Temporal lobe (tissue), 4 donors: ENCODE measurements at places on chromosomes 7 and 10. TPM values are rescaled to one million over a fixed set of nuclear protein-coding genes. Genes with fewer than 3 reads are reported as not detected.

CPED1 gene
- total RNA-seq: 2.2 TPM

GRID2IP gene
- total RNA-seq: 0.74 TPM

CTAGE4 gene
- total RNA-seq: 0.25 TPM

PCLO gene
- 66.4 TPM for total RNA-seq

MKI67 gene
- 4.2 TPM for total RNA-seq

ZNRF2 gene
- total RNA-seq: 46.7 TPM

HOXA6 gene
- not detected for total RNA-seq

ITPRID1 gene
- 1.5 TPM for total RNA-seq

MPP7 gene
- total RNA-seq: 1.2 TPM

PON1 gene
- total RNA-seq: not detected

HOXA10 gene
- total RNA-seq: not detected

TUBB8 gene
- not detected for total RNA-seq

ZNF467 gene
- 1.2 TPM for total RNA-seq

CPN1 gene
- total RNA-seq: not detected

ZNF488 gene
- total RNA-seq: 2.0 TPM

ACHE gene
- 16.7 TPM for total RNA-seq

DCLRE1A gene
- 12.5 TPM for total RNA-seq

HYAL4 gene
- not detected for total RNA-seq

CPA4 gene
- not detected for total RNA-seq

CPA5 gene
- total RNA-seq: not detected

SUMF2 gene
- 35.7 TPM for total RNA-seq

ECHS1 gene
- total RNA-seq: 28.8 TPM

UPK3BL1 gene
- total RNA-seq: 17.5 TPM

C10orf62 gene
- not detected for total RNA-seq

PDAP1 gene
- 24.6 TPM for total RNA-seq

PHYHIPL gene
- 18.9 TPM for total RNA-seq
